ENCODE measurements at places on chromosomes 6 and 20.

DNA sequence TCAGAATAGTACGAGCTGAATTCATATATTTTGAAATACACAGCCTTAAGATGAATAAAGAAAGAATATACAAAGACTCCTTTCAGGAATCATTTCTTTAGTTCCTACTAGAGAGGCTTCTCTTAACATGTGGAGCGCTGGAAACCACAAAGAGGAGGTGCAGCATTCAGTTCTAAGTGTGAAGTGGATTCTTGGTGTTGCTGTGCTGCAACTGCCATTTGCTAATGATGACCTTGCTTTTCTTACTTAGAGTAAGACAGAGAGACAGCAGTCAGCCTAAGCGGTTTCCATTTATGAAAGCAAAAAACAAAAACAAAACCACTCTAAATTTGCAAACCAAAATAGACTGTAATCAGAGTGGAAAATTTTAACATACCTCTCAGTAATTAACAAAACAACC, 629.0 kb downstream of the EPHA7 start:
- no peak for DNase-seq

DNA sequence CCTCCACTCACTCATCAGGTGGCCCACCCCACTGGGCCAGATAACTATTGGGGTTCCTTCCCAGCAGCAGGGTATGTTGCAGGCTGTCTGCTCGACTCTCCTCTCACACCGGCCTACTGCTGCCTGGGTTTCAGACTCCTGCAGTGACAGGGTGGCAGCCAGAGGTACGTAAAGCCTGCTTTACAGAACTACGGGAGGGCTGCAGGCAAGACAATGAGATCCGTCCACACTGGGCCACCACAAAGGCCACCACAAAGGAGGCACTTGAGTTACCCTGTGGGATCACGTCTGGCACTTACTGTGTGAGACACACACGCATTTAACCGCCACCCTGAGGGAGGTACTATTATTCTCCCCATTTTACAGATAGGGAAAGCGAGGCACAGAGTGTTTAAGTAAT, 78.5 kb downstream of the NFATC2 start:
- no peak for DNase-seq

DNA sequence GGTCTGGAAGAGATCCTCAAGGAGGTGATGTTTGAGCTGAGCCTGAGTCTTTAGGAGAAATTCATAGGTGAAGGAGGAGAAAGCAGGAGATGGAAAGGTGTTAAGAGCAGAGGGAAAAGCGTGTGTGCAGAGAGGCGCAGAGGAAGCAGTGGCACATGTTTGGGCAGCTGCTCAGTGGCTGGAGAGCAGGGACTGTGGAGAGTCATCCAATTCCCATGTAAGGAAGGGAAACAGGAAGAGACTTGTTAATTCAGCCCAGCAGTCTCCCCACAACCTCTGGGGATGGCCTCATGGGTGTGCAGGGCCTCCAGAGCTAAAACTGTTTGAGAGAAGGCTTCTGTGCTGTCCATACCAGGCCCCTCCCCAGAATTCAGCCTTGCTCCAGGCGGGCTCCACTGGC, 16.2 kb downstream of the AAR2 start:
- no peak for DNase-seq

DNA sequence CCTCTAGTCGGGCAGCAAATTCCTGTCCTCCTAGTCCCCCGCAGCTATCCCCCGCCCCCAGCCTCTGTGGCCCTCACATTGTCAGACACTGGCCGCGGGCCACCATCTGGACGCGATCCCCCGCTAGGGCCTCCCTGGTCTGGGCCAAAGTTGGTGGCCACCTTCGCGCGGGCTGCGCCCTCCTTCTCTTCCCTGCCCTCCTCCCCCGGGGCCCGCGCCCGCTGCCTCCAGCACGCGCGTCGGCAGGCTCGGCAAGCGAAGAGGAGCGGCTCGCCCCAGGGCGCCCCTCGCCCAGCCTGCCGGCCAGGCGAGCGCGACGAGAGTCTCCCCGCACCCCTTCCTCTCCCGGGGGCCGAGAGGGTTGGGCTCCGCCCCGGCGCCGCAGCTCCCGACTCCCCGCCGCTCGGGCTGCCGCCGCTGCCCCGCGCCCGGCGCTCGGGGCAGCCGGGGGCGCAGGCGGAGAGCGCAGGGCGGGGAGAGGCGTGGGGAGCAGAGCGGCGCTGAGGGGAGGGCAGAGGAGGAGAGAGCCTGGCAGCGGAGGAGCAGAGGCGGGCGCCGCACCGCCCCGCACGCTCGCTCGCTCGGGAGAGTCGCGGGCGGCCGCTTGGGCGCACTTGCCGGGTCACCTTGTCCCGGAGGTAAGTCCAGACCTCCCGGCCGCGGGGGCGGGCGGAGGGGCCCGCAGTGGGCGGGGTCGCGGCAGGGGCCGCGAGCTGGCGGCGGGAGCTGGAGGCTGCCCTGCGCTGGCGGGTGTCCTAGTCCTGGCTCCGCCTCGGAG, at the start of gene SYNDIG1:
Gene SYNDIG1 (plus strand): TSS at position 514 of the 778 bp plus-strand sequence. CDS start 73,469 bp downstream, outside the sequence.
- no peak for DNase-seq

DNA sequence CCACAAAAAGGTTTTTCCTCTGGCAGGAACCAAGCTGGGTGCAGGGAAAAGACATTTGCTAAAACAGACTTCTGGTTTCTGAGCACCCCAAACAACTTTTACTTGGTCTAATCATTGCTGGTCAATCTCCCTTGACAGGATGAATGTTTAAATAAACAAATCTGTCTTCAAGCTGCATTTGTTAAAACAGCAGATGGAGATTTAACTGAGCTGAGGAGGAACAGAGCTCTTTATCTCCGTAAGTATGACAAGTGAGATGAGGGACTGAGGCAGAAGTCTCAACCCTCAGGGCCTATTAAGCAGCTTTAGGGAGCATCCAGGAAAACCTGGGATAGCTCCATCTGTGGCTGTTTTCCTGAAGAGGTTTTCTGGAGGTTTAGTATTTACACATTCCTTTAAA, 40.6 kb downstream of the NINL start:
- no peak for DNase-seq

GRCh38 chr6:37814374-37814773, 5.2 kb upstream of the ZFAND3 start:
- DNase-seq = no peak

- no peak for DNase-seq
Measured at GRCh38 chr6:20589266-20589665, 55.0 kb downstream of the CDKAL1 start.

- no peak for DNase-seq
Measured at GRCh38 chr6:47716207-47716606, 17.8 kb downstream of the ADGRF4 start.

- peak; percentile 46 for DNase-seq
Measured at GRCh38 chr6:115830895-115831294, 229.8 kb downstream of the FRK start.

- DNase-seq = peak; percentile 15
Measured at GRCh38 chr6:126015863-126016262, 29.5 kb downstream of the TRMT11 start.

GRCh38 chr6:148757944-148758480, 11.2 kb downstream of the UST start:
- DNase-seq = no peak

DNA sequence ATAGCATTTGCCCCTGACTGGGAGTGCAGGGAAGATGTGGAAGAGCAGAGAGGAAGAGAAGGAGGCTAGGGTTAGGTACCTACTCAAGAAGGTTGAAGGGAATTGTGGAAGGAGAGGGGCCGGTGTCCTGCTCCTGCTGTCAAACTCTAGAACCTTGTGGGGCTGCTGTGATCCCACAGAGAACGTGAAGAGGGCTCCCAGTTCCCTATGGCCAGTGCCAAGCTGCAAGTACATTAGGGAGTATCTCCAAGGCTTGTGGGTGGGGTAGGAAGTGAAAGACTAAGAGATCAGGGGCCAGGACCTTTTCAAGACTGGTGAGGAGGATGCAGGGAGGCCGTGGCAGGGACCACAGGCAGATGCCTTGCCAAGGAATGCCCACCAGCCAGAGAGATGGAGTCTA, 263.4 kb downstream of the CDH26 start:
- no peak for DNase-seq

GRCh38 chr6:135891710-135892109, 40.2 kb downstream of the PDE7B start:
- DNase-seq = no peak

GRCh38 chr20:38536310-38536709, 44.7 kb upstream of the ADIG start:
- peak; percentile 2 for DNase-seq

DNA sequence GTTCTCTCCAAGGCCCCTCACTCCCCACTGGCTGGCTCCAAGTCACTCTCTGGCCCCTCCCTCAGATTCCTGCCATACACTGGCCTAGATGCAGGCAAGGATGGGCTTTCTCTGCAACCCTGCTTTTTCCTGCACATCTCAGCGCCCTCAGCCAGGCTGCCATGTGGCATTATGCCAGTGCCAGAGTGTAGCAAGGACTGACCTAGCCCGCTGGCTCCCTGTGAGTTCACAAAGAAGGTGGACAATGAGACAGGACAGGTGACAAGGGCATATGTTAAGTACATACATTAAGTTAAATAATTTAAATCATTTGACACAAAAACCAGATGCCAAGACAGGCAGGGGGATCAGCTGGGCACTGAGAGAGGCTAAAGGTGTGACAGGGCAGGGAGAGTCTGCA, 394.6 kb downstream of the ZFAND3 start:
- DNase-seq = no peak

DNA sequence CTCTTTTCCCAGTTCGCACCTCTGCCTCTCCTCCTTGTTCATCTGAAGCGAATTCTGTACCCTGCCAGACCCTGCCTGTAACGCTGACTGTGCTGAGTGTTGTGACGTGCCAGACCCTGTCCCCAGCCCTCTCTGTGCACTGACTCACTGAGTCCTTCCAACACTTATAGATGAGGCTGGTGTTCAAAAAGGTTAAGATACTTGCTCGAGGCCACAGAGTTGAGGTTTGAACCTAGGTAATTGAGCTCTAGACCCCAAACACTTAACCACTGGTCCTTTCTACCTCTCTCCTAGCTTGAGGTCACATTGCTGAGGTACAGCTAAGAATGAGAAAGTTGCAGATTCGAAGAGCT, 45.7 kb upstream of the NEDD9 start:
- DNase-seq = no peak

GRCh38 chr6:133957780-133958242, 4.8 kb downstream of the TBPL1 start:
- no peak for DNase-seq

DNA sequence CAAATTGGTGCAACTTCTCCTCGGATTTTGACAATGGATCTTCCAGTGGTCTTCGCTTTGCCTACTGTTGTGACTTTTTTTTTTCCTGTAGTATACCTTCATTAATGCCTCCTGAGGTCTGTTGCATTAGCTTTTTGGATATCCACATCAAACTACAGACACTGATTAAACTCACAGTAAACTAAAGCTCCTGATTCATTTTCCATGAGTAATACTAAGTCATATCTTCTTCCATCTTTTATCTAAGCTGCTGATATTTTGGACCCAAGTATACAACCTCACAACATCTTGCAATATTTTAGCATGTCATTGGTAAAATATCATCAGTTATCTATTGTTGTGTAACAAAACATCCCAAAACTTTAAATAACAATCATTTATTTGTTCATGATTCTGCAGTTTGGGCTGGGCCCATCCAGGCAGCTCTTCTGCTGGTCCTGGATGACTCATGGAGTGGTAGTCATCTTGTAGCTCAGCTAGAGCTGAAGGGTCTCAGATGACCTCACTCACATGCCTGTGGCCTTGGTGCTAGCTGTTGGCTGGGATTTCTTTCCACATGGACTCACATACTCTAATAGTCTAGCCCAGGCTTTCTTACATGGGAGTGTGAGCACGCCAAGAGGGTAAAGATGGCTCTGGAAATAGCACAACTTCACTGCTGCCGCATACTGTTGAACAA, 78.3 kb upstream of the SRSF6 start:
- DNase-seq = peak; percentile 92

DNA sequence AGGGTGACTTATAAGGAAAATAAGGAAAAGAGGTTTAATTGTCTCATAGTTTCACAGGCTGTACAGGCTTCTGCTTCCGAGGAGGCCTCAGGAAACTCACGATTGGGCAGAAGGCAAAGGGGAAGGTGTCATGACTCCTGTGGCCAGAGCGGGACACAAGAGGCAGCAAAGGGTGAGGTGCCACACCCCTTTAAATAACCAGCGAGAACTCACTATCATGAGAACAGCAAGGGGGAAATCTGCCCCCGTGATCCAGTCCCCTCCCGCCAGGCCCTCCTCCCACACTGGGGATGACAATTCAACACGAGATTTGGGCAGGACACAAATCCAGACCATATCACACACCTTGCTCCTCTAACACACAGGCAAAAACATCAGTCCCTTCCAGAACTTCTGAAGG, 254.0 kb downstream of the DLL1 start:
- DNase-seq = no peak

DNA sequence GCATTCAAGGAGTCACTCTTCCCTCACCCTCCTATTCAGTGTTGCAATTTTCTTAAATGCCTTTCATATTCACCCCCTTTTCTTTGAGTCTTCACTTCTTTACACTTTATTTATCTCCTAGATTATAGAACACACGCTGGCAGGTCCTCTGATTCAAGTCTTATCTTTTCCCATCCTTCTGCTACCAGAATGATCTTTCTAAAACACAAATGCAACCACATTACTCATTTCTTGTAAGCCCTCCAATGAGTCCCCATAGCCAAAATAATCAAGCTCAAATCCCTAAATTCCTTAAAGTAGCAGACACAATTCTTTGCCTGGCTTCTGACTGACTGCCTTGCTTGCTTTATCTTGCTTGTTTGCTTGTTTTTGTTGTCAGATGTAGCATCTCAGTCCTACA, 920.0 kb downstream of the TFAP2A start:
- DNase-seq = no peak

DNA sequence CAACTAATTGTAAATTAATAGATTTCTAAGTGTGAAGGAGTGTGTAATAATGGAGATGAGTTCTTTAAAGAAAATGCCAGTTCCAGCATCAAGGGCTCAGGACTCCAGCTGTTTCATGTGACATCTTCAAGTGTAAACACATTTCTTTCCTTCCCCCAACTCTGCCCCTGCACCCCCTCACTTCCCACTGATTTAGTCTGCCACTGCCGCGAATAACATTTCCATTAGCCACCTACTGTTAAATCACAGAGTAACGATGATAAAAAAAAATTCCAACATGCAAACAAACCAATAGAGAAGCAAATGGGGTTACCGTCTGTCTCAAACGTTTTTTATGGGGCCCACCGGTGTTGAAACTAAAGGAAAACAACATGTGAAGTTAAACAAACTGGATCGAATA, 414.3 kb downstream of the SAMD5 start:
- DNase-seq = no peak

DNA sequence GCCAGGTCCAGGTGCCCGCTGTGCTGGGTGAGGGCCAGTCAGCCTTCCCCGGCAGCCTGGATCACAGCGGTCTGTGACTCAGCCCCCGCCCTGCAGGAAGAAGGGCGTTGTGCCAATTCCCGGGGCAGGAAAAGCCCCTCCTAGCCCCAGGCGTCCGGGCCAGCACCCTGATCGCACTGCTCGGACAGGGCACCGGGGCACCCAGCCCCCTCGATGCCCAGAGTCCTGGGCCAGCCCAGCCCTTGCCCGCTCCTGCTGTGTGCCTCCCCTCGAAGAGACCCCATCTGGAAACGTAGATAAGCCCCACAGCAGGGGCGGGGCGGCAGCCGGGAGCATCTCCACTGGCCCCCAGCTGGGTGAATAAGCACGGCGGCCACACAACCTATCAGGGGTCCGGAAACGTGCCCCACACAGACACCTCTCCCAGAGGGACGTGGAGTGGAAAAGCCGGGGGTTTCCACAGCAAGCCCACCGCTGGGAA, 9.9 kb downstream of the LAMA5 start:
- DNase-seq = peak; percentile 80

GRCh38 chr6:60671369-60671768, 1614.7 kb downstream of the KHDRBS2 start:
- DNase-seq = no peak

GRCh38 chr20:37878835-37879599, 23.9 kb upstream of the VSTM2L start:
- no peak for DNase-seq
